ENCODE measurements at places on chromosomes 13 and 19. TPM values are rescaled to one million over a fixed set of nuclear protein-coding genes. Genes with fewer than 3 reads are reported as not detected.
A peak's percentile ranks its signal among the peaks of the same experiment; 100 is the strongest.

DNA sequence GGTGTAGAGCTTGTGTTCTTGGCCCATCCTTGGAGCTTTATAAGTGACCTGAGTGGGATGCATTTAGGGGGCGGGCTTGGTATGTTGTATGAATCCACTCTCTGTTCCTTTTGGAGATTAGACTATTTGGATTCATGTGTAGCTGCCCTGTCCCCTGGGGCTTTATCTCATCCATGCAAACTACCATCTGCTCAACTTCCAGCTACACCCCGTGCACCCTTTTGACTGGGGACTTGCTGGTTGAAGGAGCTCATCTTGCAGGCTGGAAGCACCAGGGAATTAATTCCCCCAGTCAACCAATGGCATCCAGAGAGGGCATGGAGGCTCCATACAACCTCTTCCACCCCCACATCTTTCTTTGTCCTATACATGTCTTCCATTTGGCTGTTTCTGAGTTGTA lies 6.1 kb downstream of the CLEC4M start:
- H3K4me1 ChIP-seq = no peaks in the 10 kb centered on the region
- no peak for DNase-seq
- H3K36me3 ChIP-seq = no peaks in the 10 kb centered on the region
- no peak overlapping the region for H3K4me3 ChIP-seq
- no peak overlapping the region for H3K27ac ChIP-seq

GRCh38 chr13:100254002-100254401 lies 165.1 kb downstream of the PCCA start:
- DNase-seq = no peak
- H3K27me3 ChIP-seq = no peaks in the 10 kb centered on the region
- peaks cover 1% of the 10 kb centered on the region for H3K36me3 ChIP-seq
- H3K4me3 ChIP-seq = no peak overlapping the region
- H3K27ac ChIP-seq = no peak overlapping the region

GRCh38 chr19:7348587-7349230 lies at the start of gene ARHGEF18:
ARHGEF18 (plus strand) TSS chr19:7348937; CDS start chr19:7362891, 13,954 bp downstream.
- H3K4me1 ChIP-seq = no peaks in the 10 kb centered on the region
- H3K36me3 ChIP-seq = no peaks in the 10 kb centered on the region
- DNase-seq = no peak

DNA sequence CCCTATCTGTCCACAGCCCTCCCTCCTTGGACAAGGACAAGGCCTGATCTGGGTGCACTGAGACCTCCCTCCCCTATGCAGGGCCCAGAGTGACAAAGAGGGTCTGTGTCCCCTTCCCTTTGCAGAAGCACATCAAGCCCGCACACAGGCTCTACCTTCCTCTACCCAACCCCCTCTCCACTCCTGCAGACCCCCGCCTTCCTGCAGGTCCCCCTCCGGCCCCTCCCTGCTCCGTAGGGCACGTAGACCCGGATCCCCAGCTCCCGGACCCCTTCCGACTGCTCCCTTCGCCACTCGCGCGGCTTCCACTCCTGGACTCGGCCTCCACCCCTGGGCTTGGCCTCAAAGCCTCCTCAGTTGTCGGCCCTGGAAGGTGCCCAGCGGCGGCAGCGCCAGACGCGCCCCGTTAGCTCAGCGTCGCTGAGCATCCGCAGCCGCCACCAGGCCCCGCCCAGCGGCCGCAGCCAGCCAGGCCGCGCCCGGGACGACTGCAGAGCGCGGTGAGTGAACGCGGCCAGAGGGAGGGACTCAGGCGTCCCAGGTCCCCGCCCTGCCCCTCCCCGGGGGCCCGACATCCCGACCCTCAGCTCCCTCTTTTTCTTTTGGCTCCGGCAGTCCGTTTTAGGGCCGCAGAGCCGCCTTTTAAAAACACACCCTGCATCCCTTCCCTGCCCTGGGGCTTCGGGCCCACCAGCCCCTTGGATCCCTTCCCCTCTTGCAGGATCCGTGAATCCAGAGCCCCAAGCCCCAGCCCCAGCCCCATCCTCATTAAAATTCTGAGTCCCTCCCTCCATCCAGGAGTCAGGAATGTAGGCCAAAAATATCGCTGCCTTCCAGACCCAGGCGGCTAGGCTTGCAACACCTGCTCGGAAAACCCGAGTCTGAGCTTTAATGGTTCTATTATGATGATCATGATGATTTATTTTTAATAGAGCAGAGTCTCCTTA lies 1.5 kb upstream of the MYADM start:
- H3K36me3 ChIP-seq = no peaks in the 10 kb centered on the region
- peak overlapping the region; percentile 28 for H3K4me3 ChIP-seq
- DNase-seq = no peak
- H3K27ac ChIP-seq = peak overlapping the region; percentile 49
- H3K27me3 ChIP-seq = no peaks in the 10 kb centered on the region
- peaks cover 21% of the 10 kb centered on the region for H3K4me1 ChIP-seq

Gene CCNA1
- polyA plus RNA-seq = not detected

- no peaks in the 10 kb centered on the region for H3K4me1 ChIP-seq
- no peak overlapping the region for H3K4me3 ChIP-seq
- H3K27ac ChIP-seq = no peak overlapping the region
These were observed 30.2 kb upstream of the CD33 start for GRCh38 chr19:51194527-51195315.

- H3K36me3 ChIP-seq = no peaks in the 10 kb centered on the region
- DNase-seq = no peak
- no peaks in the 10 kb centered on the region for H3K27me3 ChIP-seq
- H3K4me3 ChIP-seq = no peak overlapping the region
- H3K27ac ChIP-seq = no peak overlapping the region
- peaks cover 1% of the 10 kb centered on the region for H3K4me1 ChIP-seq
These were observed 523.2 kb upstream of the HTR2A start for GRCh38 chr13:47420020-47420419.

DNA sequence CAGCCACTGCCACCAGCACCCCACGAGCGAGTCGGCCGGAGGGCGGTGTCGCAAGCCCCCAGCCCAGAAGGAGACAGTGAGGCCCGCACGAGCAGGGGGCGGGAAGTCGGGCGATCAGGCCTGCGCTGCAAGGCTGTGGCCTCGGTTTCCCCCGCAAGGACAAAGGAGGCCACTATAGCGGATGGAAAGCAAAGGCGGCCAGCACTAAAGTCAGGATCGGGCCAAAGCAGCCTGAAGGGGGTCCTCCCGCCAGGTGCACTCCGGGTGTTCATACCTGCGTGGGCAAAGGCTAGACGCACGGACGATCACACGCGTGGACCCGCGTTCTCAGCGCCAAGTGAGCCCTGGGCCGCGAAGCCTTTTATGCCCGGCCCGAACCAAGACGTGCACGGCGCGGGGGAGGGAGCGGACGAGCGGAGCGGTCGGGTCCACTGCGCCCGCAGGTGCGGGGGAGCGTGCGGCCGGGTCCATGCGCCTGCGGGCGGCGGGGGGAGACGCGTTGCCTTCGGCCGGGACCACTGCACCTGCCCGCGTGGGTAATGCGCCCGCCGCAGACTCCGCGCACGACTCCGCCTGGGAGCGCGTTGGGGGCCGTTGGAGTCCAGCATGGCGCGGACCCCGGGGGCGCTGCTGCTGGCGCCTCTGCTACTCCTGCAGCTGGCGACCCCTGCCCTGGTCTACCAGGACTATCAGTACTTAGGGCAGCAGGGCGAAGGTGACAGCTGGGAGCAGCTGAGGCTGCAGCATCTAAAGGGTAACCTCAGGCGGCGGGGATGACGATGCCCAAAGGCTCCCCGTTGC lies at the start of the genes PRDX2 and THSD8:
PRDX2 (minus strand) TSS at position 335 of the 801 bp plus-strand sequence. CDS start 539 bp downstream, outside the sequence.
THSD8 (plus strand) TSS at position 604 of the 801 bp plus-strand sequence; CDS start at position 607, 3 bp downstream.
- peak within 1 kb of the TSS; percentile 57 for H3K27ac ChIP-seq
- H3K27me3 ChIP-seq = no peaks in the 10 kb centered on the region
- H3K4me1 ChIP-seq = peaks cover 10% of the 10 kb centered on the region
- no peaks in the 10 kb centered on the region for H3K36me3 ChIP-seq
- peak within 1 kb of the TSS; percentile 59 for H3K4me3 ChIP-seq

DNA sequence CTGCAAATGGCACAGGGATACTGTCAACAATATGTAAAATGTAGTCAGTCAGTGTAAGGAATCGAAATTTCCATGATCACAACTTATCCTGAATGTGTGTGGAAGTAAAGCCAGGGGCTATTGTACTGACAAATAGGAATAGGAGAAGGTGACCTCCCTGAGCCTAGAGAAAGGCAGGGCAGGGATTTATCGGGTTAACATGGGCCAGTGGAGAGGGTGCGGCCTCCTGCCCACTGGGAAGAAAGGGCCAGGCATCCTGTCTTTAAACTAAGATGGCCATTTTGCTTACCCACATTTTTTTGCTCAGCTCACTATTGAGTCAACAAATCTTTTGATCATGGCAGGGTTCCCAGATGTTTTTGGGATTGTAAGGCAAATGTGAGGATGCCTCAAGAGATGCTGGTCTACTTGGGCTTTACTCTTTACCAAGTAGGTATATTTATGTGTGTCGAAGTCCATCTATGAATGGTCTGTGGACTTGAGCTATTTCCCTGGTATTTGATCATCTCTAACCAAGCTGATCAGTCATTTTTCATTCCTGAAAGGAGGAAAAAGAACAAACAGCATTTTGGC lies 116.6 kb upstream of the RNF113B start:
- no peaks in the 10 kb centered on the region for H3K36me3 ChIP-seq
- H3K27ac ChIP-seq = no peak overlapping the region
- peaks cover 15% of the 10 kb centered on the region for H3K4me1 ChIP-seq
- no peak overlapping the region for H3K4me3 ChIP-seq
- no peak for DNase-seq

DNA sequence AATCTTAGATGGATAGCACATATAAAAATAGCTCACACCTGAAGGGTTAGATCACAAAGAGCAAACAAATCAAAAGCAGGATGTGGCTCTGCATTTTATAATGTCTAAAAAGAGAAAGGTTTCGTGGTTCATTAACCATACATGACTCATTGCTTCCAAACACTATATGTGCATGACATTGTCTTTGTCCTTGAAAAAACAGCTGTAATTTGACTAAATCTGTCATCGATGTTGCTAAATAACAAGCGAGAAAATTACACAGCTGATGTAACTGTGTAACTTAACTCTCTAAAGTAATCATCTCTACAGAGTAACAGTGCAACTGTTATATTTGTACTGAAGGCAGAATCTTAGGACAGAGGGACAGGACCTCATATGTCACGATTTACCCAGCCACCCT lies 383.1 kb upstream of the GPC6 start:
- no peak overlapping the region for H3K4me3 ChIP-seq
- no peaks in the 10 kb centered on the region for H3K27me3 ChIP-seq
- no peak for DNase-seq
- H3K4me1 ChIP-seq = no peaks in the 10 kb centered on the region
- no peaks in the 10 kb centered on the region for H3K36me3 ChIP-seq

Gene KLK12
- not detected for polyA plus RNA-seq

Gene C1QTNF9
- 0.10 TPM for polyA plus RNA-seq

Gene FXYD1
- 146 TPM for polyA plus RNA-seq

DNA sequence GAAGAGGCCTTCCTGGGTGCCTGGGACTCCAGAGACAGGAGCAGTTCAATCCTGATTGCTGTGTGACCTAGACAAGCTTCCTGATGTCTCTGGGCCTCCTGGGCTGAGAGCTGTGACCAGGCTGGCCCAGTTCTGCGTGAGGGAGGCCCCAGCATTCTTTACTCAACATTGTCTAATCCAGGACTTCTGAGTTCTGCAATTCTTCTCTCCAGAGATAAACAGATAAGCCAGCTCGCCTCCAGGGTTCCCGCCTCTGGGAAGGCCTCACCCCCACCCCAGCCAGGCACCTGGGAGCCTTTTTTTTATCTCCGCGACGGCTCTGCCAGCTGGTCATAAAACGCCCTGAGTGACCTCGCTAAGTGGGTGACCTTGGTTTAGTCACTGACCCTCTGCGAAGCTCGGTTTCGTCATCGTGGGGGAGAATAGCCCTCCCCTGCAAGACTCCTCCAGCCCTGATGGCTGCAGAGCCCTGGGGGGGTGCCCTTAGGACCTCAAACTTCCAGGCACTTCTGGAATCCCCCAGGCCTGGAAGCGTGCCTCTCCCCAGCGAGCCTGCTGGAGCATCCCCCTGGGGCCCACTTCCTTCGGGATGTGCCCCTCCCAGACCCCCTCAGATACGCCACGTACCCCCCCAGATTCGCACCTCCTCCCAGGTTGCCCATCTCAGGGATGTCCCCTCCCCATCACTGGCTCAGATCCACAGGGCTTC lies 1.9 kb downstream of the SULT2B1 start:
- no peak overlapping the region for H3K27ac ChIP-seq
- no peak overlapping the region for H3K4me3 ChIP-seq
- H3K4me1 ChIP-seq = no peaks in the 10 kb centered on the region
- H3K27me3 ChIP-seq = no peaks in the 10 kb centered on the region
- no peaks in the 10 kb centered on the region for H3K36me3 ChIP-seq
- DNase-seq = no peak

- H3K36me3 ChIP-seq = peaks cover 18% of the 10 kb centered on the region
- H3K4me1 ChIP-seq = no peaks in the 10 kb centered on the region
These were observed 6.0 kb upstream of the ZNF614 start for GRCh38 chr19:52034051-52034728.

- peaks cover 2% of the 10 kb centered on the region for H3K36me3 ChIP-seq
- peaks cover 3% of the 10 kb centered on the region for H3K4me1 ChIP-seq
- no peak overlapping the region for H3K27ac ChIP-seq
- no peaks in the 10 kb centered on the region for H3K27me3 ChIP-seq
- H3K4me3 ChIP-seq = no peak overlapping the region
- DNase-seq = no peak
These were observed 138.5 kb downstream of the ZAR1L start for GRCh38 chr13:32176696-32177095.

Gene AMER2
- not detected for polyA plus RNA-seq

Gene RPS19
- polyA plus RNA-seq = 608 TPM

Measured in liver (tissue), 10 donors.